ELF-1 (cell line): ENCODE measurements at places on chromosomes 6 and 20.

GRCh38 chr6:87897013-87897412, 150.6 kb upstream of the SPACA1 start:
- no peak for DNase-seq

DNA sequence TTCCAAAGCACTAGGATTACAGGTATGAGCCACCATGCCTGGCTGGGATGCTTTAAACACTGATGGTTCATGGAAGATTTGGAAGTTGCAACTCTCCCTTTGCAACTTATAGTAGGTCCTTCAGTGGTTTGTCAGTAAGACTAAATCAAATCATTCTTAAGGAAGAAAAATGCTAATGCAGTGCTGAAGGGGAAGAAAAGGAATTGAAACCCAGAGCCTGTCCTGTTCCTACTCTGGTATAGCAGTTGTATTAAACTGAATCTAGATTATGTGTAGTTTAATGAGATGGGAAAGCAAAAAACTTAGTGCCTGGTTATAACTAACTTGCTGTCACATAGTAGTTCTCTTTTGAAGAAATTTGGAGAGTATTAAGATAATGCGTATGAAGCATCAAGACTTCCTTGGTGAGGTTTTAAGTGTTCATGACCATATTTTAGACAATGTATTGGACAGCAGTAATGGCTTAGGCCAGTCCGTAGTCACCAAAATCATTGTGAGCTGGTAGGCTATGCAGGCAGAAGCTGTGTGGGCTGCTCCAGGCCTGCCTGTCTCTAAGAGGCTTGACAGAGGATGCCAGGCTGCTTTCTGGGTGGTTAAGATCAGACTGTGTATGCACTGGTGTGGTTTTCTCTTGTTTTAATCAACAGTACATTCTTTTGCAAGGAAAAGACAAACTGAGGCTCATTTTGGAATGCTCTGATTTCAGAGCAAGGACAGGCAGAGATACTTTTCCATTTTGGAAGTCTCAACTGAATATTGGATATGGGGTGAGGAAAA, 14.0 kb downstream of the PAQR8 start:
- no peak for DNase-seq

DNA sequence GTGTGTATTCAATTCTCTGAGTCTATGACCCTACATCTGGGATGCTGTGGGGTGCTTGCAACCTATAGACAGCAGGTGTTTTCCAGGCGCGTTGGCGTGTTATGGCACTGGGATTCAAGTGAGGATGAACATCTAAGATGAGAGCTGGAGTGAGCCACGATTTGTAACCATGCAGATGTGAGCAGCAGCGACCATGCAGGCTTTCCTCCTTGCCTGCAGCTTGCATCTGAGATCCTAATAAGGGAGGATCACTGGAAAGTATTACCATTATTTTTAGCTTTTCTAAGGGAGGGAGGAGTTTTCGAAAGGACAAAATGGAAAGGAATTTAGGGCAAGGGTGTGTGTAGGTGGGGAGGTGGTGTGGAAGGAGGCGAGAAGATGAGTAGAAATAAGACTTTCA, 216.7 kb downstream of the ATXN1 start:
- DNase-seq: no peak

GRCh38 chr6:91281901-91282300, 695.0 kb upstream of the MAP3K7 start:
- DNase-seq: no peak

DNA sequence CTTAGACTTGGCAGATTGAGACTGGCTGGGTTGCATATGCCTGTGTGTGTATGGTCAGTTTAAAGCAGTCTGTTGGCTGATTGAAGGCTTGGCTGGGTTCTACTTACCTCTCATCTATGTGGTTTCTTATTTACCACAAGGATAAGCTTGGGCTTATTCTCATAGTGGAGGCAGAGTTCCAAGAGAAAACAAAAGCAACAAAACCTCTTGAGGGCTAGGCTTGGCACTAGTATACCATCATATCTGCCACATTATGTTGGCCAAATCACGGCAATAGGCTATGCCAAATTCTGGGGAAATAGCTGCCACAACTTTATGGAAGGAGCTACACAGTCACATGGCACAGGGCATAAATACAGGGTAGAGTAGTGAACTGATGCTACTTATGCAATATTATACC, 714.1 kb downstream of the CBLN4 start:
- DNase-seq: no peak

DNA sequence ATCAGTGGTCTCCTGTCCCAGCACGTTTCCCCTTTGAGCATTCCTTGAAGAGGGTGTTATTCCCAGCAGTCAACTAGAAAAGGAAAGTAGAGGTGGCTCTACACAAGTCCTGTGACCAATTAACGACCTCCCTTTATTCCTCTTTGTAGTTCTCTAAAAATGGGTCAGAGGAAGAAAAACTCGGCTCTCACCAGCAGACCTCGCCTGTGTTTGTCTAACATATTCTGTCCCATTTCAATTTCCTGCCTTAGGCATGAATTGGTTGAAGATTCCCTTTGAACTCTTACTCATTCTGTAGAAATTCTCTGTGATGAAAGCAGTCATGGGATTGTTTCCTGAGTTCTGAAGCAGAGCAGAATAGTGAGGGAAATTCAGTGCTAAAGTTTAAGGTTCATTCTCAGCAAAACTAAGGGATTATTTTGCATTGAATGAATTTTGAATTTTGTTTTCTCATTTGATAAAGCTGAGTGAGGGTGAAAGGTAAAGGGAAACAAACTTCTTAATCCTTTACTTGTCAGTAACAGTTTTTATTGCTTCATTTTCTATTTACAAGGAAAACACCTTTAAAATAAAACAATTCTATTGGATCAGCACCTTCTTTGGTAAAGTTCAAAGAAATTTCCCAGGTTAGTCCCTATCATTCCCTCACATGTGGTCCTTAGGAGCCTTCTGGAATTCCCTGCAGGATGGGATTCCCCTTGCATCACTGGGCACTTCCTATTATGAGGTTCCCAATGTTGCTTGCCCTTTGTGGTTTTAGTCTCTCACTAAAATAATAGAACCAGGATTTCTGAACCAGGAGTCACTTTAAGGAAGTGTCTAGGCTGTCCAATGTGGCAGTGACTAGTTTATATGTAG, 105.8 kb downstream of the SLX4IP start:
- DNase-seq: no peak

- no peak for DNase-seq
These were observed 115.6 kb upstream of the FERMT1 start for GRCh38 chr20:6238421-6238820.

GRCh38 chr6:149761438-149761837, 11.9 kb downstream of the PCMT1 start:
- DNase-seq: no peak

DNA sequence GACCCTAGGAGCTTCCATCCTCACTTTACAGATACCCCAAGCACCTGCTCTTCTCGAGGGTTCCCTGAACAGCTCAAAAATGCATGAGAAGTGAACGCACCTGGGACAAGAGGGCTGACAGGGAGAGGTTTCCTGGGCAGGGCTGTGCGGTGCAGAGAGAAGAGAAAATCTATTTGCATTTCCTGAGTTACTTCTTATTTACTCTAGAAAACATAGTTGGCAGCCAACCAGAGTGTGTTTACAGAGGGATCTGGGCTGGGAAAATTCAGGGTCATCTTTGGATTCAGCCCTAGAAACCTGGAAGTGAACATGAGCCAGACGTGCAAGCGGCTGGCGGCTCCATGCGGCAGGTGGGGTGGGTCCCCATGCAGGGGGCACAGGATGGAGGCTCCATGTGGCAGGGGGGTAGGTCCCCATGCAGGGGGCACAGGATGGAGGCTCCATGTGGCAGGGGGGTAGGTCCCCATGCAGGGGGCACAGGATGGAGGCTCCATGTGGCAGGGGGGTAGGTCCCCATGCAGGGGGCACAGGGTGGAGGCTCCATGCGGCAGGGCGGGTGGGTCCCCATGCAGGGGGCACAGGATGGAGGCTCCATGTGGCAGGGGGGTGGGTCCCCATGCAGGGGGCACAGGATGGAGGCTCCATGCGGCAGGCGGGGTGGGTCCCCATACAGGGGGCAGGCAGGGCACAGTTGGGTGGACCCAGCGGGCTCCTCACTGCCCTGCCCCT, 342.0 kb downstream of the TAF4 start:
- no peak for DNase-seq

- peak; percentile 54 for DNase-seq
These were observed 266.7 kb downstream of the CDH26 start for GRCh38 chr20:60224914-60225313.

GRCh38 chr20:57650266-57650665, 30.0 kb upstream of the ZBP1 start:
- no peak for DNase-seq

GRCh38 chr20:9395971-9396370, 118.4 kb upstream of the LAMP5 start:
- no peak for DNase-seq

DNA sequence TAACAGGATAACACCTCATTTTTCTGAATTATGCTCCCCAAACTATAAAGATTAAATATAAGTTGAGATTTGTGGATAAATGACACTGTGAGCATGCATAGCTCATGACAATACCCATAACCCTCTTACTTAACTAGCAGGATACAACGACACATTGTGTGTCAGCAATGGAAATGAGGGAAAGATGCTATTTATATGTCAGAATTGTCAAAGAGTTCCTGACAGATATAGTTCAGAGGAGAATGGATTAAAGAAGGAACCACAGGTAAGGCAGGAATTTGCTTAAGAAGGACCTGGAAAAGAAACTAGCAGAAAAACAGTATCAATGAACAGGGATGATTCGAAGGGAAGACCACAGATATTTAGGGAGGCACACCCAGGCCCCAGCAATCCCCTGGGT, 591.0 kb downstream of the DHX35 start:
- DNase-seq: no peak

GRCh38 chr20:42274986-42275385, 656.8 kb upstream of the CHD6 start:
- no peak for DNase-seq

GRCh38 chr6:89613790-89614189, 24.8 kb downstream of the LYRM2 start:
- DNase-seq: no peak

DNA sequence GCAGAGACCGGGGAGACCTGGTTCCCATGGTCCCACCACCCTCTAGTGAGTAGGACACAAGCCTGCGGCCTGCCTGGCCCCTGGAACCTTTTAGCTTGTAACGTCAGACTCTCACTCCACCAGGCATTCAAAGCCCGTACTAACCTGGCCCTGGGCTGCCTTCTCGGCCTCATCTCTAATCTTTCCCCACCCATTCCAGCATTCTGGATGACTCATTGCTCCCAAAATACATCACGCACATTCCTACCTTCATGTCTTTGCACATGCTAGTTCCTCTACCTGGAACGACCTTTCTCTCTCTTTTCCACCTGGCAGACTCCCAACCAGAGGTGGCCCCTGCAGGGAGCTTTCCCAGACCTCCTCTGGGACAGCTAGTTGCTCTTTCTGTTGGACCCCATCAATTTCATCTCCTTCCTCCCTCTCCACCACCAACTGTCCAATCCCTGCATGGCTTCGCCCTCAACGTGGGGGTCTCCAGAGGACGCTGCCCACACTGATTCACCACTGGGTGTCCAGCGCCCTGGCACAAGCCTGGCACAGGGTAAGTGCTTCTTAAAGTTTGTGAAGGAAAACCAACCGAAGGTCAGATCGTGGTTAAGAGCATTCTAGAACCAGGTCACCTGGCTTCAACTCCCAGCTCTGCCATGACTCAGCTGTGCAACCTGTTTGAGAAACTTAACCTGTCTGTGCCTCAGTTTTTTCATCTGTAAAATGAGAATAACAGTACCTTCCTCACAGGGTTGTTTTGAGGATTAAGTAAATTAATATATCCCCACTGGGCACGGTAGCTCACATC, 35.2 kb downstream of the JPH2 start:
- DNase-seq: peak; percentile 52
